8988T (cell line): ENCODE measurements at places on chromosomes 2 and 18.

- DNase-seq = no peak
These were observed 119.6 kb upstream of the EPAS1 start for GRCh38 chr2:46177461-46178089.

GRCh38 chr2:60357996-60358395 lies 195.5 kb downstream of the BCL11A start:
- no peak for DNase-seq

DNA sequence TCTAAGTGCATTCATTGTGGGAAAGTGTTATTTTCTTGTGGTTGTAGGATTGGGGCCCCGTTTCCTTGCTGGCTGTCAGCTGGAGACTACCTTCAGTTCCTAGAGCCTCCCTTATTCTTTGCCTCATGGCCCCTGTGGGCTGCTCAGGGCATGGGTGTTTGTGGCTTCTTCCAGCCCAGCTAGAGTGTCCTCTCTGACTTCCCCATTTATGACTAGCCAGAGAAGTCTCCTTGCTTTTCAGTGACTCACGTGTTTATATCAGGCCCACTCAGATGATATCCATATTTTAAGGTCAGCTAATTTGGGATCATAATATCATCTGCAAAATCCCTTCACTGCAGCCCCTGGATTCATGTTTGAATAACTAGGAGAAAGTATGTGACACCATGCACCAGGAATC lies 62.8 kb downstream of the DTNA start:
- no peak for DNase-seq

DNA sequence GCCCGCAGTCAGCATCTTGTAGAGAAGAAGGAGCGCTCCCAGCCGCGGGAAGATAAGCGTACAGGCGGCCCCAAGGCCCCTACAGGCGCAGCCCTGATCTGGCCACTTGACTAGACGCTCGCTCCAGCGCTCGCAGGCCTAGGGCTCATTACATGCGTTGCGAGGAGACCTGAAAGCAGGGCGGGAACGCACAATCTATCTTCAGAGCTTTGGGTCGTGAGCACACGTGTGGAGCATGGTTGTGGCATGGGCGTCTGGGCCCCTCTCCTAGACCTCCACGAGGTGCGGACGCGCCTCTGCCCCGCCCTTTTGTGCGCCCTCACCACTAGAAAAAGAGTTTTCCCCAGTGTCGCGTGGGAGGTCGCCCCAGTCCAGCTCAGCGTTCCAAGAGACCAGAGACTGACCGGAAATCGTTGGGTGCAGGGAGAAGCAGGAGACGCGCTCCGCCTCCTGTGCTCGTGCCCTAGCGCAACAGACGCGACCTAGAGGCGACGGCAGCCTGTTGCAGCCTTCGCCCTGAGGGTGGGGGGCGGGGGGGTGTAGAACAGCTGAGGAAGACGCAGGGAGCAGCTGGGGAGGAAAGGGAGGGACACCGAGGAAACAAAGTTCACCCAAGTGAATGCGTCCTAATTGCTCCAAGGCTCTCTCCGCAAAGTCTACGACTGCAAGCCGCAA lies 12.6 kb downstream of the NR4A2 start:
- DNase-seq = no peak

DNA sequence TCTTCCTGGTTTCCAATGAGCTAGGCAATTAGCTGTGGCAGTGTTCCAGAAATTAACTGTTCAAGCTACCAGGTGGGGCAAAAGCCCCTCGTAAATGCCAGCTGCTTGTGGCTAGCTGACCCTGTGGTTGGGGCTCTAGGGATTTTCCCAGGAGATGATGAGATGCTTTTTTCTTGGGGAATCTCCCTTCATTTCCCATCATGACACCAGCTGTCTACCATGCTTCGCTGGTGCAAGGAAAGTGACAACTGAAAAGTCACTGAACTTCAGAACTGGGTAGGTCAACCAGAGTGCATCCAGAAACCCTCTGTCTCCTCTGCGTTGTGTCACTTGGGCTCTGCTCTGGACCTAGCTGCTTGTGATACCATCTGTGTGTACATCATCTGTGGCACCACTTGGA lies 386.5 kb upstream of the DCC start:
- DNase-seq = no peak

GRCh38 chr2:74959106-74959751 lies 786 bp downstream of the POLE4 start:
- DNase-seq = no peak

DNA sequence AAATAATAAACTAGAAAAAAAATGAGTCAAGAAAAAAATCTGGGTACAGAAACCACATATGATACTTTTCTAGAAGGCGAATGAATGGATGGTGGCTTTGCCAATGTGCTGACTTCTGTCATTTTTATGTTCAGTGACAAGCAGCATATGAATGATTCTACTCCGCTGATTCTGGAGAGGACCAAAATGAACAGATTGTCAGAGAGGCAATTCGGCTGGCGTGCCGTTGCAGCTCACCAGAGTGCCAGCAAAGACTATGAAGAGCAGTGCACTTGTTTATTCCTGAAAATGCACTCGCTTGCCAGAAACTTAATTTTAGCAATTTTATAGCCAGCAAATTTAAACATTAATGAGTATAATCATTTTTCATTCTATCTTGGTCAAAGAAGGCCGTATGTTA lies 105.9 kb upstream of the NYAP2 start:
- DNase-seq = no peak

- no peak for DNase-seq
These were observed 15.0 kb upstream of the TEX51 start for GRCh38 chr2:126883666-126884040.

GRCh38 chr18:75400366-75400765 lies 27.1 kb downstream of the SMIM21 start:
- DNase-seq = no peak

DNA sequence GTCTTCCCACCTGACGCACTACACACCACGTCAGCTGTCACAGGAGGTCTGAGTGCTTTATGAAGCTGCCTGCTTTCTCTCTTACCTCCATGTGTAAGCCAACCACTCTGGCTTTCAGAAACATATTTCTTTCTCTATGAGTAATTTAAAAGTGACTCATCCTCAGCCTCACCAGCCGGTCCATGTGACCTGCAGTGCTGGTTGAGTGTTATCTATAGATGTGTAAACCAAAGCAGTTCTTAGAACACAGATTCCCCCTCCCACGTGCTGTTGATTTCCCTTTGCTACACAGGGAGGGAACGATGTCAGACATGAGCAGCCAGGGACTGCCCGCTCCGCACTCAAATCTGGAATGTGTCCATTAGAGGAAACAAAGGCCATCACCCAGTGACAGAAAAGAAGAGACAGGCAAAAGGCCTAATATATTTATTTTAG lies 157.8 kb downstream of the BCL2 start:
- DNase-seq = no peak

GRCh38 chr18:7677424-7677823 lies 110.3 kb downstream of the PTPRM start:
- DNase-seq = no peak

GRCh38 chr2:187167491-187167890 lies 280.6 kb downstream of the CALCRL start:
- DNase-seq = no peak

DNA sequence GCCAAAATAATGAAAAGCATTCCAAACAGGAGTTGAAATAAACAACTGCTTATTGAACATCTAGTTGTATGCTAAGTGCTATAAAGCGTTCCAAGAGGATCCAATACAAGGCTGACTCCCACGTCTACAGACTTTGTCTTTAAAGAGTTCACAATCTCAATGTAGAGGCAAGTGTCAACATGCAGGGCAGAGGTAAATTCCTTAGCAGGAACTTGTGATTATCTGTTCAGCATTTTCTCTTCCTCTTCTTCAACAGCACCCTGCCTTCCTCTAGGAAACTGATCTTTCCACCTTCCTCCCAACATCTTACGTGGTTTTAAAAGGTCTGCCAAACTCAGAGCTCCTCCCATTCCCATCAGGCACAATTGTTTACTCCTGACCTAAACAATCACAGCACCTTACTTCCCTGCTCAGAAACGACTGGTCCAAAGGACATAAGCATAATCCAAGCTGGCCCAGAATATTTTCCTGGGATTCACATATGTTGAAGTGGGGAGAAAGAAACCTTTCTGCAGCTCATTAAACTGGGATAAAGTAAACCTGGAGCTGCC lies 83.9 kb downstream of the ITSN2 start:
- DNase-seq = no peak

GRCh38 chr2:16632598-16632997 lies 33.0 kb downstream of the CYRIA start:
- DNase-seq = no peak

DNA sequence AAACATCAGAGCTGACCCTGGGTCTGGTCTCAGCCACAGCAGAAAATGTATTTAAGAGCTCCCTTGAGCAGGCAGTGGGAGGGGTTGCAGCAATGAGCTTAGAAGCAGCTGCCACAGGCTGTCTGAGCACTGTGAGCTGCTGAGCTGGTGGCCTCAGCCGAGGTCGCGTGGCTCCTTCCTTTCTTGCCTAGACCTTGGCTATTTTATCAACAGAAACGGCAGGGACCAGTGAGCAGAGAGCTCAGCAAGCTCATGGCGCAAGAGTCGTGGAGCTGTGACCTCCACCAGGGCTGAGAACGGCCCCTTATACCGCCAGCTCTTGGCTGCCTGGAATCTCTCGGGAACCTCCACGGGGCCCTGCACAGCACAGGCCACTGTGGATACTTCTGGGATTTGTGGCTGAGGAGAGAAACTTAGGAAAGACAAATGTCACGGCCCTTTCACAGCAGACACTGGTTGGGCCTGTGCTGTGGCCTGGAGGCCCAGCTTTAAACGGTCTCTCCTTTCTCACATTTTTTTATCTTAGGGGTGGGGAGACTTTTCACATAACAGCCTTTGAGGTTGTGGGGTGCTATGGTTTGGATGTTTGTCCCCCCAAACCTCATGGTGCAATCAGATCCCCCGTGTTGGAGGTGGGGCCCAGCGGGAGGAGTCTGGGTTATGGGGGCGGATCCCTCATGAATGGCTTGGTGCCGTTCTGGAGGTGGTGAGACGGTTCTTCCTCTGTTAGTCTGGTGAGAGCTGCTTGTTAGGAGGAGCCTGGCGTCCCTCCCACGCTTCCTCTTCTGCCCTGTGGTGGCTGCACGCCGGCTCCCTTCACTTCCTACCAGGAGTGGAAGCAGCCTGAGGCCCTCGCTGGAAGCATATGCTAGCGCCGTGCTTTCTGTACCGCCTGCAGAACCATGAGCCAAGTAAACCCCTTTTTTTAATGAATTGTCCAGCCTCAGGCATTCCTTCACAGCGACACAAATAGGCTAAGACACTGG lies 1.7 kb downstream of the ALLC start:
- no peak for DNase-seq

DNA sequence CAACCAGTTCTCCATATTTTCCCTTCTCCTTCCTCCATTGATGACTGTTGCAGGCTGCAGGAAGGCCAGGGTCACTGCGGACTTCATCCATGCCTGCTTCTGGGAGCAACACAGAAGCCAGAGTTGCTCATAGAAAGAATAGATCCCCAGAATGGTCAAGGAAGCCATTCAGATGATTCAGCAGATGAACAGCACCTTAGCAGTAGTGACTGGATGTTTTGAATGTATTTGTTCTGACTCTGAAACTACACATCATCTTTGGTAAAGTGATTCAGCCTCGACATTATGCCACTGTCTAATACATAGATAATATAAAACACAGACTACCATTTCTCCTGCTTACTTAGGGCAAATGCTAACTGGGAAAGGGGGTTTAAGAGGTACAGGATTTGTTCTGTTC lies 411.6 kb downstream of the RND3 start:
- no peak for DNase-seq

DNA sequence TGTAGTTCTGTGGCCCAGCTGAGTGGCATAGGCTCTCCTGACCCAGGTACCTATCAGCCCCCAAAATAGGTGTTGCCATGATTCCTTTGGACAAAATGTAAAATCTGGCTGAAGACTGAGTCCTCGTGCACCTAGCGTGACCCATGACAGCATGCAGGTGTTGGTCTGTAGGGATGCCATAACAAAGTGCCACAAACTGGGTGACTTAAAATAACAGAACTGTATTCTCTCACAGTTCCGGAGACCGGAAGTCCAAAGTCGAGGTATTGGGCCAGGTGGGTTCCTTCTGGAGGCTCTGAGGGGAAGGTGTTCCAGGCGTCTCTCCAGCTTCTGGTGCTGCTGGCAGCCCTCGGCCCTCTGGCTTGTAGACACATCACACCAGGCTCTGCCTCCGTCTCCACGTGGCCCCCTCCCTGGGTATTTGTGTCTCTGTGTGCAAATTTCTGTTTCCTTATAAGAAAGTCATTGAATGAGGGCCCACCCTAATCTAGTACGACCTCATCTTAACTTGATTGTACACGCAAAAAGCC lies 34.5 kb downstream of the LRRFIP1 start:
- no peak for DNase-seq

GRCh38 chr2:188852772-188853171 lies 121.4 kb upstream of the COL3A1 start:
- no peak for DNase-seq

GRCh38 chr2:213234641-213235040 lies 49.6 kb upstream of the SPAG16 start:
- no peak for DNase-seq

GRCh38 chr2:46414701-46415100 lies 64.7 kb upstream of the TMEM247 start:
- no peak for DNase-seq

- no peak for DNase-seq
These were observed 155.7 kb downstream of the ALK start for GRCh38 chr2:29765721-29766120.

DNA sequence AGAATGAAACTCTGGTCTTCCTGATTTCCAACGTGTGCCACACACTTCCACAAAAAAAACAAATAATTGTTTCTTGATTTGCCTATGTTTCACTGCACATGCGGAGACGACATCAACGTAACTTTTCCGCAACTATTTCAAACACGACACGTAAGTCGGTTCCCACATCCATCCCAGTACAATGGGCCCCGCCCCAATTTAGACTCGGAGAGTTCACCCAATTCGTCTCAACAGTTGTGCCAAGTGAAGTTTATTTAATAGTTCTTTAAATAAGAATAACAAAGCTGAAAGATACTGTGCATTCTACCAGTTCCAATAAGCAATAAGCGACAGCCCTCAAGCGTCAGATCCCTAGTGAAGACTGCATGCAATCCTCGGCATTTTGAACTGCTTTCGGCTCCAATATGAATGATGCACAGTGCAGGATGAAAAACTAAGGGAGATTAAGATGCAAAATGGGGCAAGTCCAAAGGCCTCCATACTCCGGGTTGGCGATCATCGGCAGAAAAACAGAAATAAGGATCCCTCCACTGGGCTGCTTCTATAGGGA lies 664 bp downstream of the CCT4 start:
- no peak for DNase-seq

GRCh38 chr2:134505446-134505845 lies 213.4 kb downstream of the TMEM163 start:
- DNase-seq = no peak

GRCh38 chr2:73283545-73284295 lies 558 bp downstream of the FBXO41 start:
- DNase-seq = no peak

- DNase-seq = no peak
These were observed 197.2 kb upstream of the PXDN start for GRCh38 chr2:1941556-1941955.

GRCh38 chr2:17461087-17461475 lies 57.2 kb downstream of the RAD51AP2 start:
- DNase-seq = no peak

GRCh38 chr2:169300636-169301530 lies 61.5 kb downstream of the LRP2 start:
- no peak for DNase-seq

- no peak for DNase-seq
These were observed 3.2 kb upstream of the AGXT start for GRCh38 chr2:240865391-240865790.
